Stimulated activated CD8-positive, alpha-beta memory T cell treated with anti-CD3 and anti-CD28 coated beads, Interleukin-15, amount 100 ng/mL, for 1 hour (primary cell): ENCODE measurements at places on chromosomes 3 and 15.
A peak's percentile ranks its signal among the peaks of the same experiment; 100 is the strongest.

DNA sequence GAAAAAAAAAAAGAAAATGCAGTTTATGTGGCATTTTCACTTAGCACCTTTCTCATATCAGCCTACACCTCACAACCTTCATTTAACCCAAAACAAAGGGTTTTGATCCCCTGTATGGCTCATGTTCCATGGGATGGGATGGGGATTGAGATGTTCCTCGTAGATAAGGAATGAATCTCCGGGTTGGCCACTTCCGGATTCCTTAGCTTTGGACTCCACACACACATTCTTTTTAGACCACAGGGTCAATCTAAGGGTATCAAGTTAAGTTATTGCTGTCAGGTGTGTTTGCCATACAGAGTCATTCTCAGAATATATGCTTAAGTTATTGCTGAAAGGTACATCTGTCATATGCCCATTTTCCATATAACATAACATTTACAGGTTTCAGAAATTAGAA is 301.4 kb upstream of the TGFBR2 start:
- DNase-seq, result no peak

DNA sequence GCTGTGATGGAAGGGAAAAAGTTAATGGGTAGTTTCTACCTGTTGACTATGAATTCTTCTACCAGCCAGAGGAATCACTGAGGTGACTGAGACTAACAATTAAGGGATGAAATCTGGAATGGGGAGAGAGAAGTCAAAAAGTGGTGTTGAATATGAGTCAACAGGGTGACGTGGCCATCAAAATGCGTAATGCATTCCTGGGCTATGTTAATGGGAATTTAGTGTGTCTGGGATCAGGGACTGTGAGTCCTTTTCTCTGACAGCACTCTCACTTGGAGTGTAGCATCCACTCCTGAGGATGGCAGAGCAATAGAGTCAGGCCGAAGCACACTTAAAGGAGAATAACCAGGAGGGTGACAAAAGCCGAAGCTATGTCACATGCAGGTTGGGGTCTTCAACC is 60.4 kb downstream of the MESD start:
- DNase-seq, result no peak

DNA sequence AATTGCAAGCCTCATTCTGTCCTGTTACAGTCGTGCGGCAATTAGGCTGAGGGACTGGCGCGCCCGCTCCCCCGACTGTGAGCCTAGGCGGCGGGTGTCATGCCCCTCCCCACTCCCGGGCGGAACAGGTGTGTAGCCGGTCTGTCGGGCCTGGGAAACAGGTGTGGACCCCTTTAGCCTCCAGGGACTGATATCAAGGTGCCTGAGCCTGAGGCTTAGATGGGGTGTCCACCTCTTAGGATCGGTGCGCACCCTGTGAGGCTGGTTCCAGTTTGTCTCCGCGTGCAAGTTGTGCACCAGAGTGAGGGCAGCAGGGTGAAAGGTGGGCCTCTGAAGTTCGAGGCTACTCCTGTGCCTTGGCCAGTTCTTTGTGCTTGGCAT is 686 bp downstream of the VPS8 start:
- DNase-seq, result peak; percentile 3

- DNase-seq, result no peak
Measured at GRCh38 chr15:29571792-29572431, 250.4 kb downstream of the TJP1 start.

DNA sequence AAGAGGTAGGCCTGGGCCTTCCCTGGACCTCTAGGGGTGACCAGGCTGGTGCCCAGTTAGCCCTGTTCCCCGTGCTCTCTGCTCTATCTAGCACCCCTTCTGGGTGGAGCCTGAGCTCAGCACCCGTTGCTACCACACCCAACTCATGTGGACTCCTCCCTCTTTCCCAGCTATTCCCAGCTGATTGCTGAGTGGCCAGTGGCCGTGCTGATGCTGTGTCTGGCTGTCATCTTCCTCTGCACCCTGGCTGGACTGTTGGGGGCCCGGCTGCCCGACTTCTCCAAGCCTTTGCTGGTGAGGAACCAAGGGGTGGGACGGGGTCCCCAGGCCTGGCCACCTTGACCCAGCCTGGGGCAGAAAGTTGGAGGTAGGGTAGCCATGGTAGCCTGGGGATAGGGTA is 6.2 kb downstream of the DISP2 start:
- no peak for DNase-seq

DNA sequence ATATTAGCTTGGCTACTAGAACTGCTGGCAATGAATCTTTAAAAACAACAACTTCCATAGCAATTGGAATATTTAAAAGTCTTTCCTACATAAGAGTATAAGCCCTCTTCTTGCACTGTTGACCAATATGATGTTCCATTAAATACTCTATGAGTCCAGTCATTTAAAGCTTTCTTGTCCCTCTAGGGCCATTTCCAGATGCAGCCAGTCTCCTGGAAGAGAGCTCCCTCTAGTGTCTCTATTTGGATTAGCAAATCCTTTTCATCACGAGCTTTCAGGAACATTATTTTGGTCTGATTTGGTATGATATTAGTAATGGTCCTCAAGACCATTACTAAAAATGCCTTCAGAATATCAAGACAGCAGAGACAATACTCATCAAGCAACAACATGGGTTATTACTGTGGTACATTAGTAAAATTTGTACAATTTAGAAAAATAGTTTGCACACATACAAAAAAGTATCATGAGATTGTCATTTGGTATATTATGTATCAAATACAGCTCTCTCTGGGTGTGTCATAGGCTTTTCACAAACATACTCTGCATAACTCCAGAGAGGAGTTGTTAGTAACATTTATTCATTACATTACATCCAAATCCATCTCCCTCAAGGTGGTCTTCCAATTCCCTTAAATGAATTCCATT is 101.3 kb downstream of the DPH6 start:
- DNase-seq, result no peak

DNA sequence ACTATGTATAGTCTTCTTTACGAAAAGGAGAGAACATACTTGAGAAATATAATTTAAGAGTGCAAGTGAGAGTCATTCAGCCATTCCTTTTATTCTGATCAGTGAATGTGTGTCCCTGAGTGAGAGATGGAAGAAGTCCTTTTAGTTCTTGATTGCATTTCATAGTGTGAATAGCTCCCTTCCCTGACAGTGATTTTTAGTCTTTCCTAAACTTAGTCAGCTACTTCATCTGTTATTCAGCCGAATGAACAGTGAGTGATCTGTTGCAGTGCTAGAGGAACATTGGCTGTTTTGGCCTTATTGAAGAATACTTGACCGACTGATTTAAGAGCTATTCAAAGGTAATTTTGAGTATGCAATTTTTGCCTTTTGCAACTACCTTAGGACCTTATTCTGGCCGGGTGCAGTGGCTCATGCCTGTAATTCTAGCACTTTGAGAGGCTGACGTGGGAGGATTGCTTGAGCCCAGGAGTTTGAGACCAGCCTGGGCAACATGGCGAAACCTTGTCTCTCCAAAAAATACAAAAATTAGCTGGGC is 45.5 kb downstream of the UBE2E2 start:
- DNase-seq, result no peak

DNA sequence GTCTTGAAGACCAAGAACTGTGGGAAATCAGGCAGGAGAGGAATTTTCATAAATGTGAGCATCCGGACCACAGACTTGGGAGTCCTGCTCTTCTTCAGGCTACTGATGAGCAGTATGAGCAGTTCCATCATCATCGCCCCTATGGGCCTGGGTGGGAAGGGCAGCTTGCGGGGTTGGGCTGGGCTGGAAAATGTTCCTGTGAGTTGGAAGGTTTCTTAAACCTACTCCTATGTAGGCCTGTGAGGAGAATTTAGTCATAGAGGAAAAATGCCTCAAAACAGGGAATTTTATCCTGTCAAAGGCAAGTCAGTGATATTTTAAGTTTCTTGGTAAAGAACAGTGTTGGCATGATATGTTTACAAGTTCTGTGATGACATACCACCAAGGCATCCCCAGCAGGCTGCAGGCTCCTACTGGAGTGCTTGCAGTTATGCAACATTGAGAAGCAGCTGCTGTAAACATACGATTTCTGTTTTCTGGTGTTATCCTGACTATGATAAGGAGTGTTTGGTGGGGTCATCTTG is 10.3 kb downstream of the MASP1 start:
- no peak for DNase-seq

GRCh38 chr3:195134431-195134830 is 136.5 kb downstream of the XXYLT1 start:
- no peak for DNase-seq

DNA sequence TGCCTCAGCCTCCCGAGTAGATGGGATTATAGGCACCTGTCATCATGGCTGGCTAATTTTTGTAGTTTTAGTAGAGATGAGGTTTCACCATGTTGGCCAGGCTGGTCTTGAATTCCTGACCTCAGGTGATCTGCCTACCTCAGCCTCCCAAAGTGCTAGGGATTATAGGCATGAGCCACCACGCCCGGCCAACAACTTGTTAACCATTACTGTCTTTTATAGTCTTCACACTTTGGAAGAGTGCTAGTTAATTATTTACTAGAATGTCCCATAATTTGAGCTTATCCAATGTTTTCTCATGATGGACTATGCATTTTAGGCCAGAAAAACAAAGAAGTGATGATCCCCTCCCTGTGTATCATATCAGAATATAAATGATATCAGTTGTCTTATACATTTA is 288.6 kb upstream of the CBLB start:
- no peak for DNase-seq

- DNase-seq, result no peak
Measured at GRCh38 chr3:64992530-64993285, 304.9 kb upstream of the ADAMTS9 start.

GRCh38 chr3:39139442-39139841 is 13.9 kb downstream of the CSRNP1 start:
- no peak for DNase-seq

DNA sequence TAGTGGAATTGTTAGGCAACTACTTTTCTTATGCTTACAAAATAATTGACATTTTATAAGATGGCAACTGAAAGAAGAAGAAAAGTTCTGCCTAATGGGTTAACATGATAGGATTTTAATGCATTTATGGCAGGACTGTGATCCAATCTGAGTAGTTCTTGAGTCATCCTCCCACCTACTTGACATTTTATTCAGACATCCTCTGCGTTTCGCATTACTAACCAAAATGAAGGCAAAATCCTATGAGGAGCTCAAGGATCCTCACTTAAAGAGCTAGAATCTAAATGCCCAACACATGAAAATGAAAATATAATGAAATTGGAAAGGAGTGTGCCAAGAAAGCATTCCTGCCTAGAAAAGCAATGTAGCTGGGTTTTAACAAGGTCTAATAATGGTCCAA is 581.1 kb upstream of the SEMA6D start:
- DNase-seq, result no peak

GRCh38 chr3:187011915-187012314 is 81.6 kb downstream of the ST6GAL1 start:
- DNase-seq, result no peak

DNA sequence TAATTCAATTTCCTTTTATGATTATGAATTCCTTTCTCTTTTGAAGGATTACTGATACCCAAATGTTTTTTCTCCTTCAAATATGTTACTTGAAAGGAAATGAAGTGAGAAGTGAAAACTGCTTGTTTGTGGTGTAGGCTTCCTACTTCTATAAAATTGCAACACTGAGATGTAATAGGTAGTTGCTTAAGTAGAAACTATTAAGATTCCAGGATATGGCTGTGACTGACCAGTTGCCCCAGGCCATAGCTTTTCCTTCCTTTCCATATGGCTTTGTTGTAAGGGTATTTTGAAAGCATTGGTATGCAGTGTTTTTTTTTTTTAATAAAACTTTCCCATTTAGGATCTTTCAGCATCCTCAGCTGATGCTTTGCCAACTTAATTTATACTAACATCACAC is 28.5 kb downstream of the DNAJC13 start:
- no peak for DNase-seq

DNA sequence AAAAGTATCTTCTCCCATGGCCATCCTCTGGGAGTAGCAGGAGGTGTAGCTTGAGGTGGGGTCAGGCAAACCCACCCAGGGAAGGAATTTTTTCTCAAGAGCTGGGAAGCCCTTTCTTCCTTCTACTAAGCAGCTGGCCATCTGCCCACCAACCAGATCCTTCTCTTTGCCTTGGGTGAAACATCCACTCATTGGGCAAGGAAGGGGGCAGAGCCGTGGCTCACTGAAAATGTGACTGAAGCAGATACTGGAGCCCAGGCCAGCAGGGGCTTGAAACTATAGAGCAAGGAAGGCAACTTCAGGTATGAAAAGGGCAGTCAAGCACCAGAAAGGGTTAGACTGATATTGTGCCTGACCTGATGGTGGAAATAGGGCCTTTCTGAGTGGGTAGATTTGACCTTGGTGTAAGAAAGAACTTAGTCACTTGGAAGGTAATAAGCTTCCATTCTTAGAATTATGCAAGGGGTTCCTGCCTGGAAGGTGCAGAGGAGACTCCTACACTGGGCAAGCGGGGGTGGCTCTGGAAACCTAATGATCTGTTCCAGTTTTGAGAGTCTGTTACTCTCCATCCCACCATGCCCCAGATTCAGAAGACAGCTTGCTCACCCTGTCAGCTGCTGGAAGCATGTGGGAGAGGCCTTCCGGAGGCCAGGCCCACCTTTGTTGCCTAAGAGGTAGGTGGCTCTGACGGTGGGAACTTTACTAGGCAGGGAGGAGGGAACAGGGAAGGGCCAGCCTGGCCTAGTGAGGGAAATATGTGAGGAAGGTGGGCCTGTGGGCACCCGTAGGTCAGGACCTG is 22.0 kb upstream of the PLA2G4E start:
- DNase-seq, result no peak

DNA sequence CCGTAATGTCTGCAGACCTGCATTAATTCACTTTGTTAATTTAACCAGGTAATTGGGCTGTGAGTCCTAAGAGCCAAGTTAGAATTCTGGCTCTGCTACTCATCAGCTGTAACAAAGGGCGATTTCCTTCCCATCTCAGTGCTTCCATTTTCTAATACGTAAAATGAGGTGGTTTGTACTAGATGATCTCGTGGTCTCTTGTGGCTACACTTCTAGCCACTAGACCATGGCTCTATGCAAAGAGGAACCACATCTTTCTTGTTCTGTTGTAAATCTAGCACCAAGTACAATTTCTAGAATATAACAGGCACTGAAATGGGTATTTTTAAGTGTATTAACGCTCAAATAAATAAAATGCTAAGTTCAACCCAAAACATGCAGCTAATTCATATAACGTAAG is 174.4 kb upstream of the THBS1 start:
- no peak for DNase-seq

DNA sequence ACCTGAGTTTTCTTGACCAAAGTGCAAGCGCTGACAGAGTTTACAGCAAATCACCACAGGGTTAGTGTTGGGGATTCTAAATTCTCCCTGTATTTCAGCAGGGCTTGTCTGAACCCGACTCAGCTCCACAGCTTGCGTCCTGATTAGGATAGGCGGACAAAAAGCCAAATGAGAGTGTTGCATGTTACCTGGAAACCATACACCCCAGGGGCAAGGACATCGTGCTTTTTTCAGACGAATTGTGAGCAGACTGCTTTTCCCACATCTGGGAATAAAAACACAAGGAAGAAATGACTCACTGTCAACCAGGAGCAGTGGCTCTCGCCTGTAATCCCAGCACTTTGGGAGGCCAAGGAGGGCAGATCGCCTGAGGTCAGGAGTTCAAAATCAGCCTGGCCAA is 3.0 kb downstream of the DZIP1L start:
- DNase-seq, result no peak

- no peak for DNase-seq
Measured at GRCh38 chr3:5731100-5731499, 543.6 kb downstream of the EDEM1 start.
